Activated CD4-positive, CD25-positive, alpha-beta regulatory T cell treated with anti-CD3 and anti-CD28 coated beads, Interleukin-2, amount 50 U/mL, for 24 hours (primary cell): ENCODE measurements at places on chromosomes 16 and 17.

GRCh38 chr16:1379304-1380076 is 27.8 kb downstream of the GNPTG start:
- ATAC-seq, result peak; percentile 74

DNA sequence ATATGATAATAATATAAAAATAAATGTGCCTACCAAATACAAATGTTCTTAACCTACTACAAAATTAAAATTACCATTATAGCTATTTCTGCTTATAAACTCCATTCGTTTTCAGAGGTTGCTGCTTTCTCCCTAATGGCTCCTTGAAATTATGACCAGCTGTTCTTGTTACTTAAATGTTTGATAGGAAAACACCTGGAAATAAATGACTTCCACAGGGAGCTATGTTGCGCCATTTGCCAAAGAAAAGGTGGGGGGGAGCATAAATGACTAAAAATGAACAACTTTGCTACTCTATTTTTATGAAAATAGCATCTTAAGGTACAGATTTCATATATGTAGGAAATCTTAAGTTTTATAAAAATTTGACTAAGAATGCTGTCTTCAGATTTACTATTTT is 157.5 kb upstream of the MON1B start:
- ATAC-seq, result no peak

GRCh38 chr16:71426069-71426879 is 15.6 kb downstream of the TLE7 start:
- ATAC-seq, result peak; percentile 55

DNA sequence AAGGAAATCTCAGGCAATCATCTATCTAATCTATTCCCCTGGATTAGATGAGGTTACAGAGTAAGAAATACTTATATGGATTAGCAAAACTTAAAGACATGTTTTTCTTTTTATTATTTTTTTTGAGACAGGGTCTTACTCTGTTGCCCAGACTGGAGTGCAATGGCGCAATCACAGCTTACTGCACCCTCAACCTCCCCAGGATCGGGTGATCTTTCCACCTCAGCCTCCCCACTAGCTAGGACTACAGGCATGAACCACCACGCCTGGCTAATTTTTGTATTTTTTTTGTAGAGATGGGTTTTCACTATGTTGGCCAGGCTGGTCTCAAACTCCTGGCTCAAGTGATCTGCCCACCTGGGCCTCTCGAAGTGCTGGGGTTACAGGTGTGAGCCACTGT is 3.3 kb upstream of the NFE2L1 start:
- ATAC-seq, result no peak

GRCh38 chr17:45229681-45230409 is 8.2 kb downstream of the FMNL1 start:
- ATAC-seq, result no peak

DNA sequence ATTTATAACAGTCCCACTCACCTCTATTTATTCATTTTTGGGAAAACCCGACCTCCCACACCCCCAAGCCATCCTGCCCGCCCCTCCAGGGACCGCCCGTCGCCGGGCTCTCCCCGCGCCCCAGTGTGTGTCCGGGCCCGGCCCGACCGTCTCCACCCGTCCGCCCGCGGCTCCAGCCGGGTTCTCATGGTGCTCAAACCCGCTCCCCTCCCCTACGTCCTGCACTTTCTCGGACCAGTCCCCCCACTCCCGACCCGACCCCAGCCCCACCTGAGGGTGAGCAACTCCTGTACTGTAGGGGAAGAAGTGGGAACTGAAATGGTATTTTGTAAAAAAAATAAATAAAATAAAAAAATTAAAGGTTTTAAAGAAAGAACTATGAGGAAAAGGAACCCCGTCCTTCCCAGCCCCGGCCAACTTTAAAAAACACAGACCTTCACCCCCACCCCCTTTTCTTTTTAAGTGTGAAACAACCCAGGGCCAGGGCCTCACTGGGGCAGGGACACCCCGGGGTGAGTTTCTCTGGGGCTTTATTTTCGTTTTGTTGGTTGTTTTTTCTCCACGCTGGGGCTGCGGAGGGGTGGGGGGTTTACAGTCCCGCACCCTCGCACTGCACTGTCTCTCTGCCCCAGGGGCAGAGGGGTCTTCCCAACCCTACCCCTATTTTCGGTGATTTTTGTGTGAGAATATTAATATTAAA is 638 bp upstream of the TMEM88 start:
- ATAC-seq, result no peak

GRCh38 chr16:66223176-66223780 is 143.2 kb upstream of the CDH5 start:
- no peak for ATAC-seq

DNA sequence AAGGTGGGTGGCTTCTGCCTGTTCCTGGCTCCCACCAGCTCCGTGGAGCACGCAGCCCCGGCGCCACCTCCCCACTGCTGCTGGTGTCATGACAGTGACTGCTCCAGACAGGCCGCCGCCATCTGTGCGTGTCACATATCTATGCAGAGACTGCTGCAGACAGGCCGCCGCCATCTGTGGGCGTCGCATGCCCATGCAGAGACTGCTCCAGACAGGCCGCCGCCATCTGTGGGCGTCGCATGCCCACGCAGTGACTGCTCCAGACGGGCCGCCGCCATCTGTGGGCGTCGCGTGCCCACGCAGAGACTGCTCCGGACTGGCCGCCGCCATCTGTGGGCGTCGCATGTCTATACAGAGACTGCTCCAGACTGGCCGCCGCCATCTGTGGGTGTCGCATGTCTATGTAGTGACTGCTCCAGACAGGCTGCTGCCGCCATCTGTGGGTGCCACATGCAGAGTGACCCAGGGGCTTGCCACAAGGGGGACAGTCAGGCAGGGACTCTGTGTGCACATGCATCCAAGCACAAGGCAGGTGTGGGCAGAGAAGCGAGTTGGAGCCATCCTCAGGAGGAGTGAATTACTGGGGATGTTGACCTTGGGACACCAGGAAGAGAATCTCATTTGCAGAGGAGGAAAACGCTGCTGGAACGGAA is 3.3 kb upstream of the FN3KRP start:
- no peak for ATAC-seq

DNA sequence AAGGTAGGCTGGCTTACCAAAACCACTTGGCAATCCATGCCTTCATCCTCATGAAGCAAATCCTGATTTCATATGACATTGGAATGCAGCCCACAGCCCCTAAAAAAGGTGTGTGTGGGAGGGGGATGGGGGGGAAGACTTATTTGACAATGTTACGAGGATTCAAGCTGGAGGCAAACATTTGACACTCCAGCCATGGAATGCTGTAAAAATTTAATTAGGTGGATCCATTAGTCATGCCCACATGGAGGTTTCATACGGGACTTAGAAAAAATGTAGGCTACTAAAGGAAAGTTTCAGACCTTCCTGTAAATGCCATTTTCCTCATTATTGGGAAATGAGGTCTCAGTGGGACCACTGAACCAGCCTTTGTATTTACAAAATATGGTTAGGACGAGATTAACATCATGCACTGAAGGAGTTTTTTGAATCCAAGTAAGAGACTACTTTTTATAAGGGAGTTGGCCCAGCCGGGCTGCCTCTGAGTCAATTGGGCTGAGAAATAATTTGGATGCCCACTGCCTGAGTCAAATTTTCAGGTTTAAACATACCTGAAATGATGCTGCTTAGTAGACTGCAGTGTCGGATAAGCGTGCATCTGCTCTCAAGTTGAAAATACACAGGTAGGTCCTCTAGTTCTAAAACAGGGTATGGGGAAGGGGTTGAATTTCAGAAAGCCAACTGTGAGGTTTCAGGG is 44.6 kb upstream of the MAF start:
- no peak for ATAC-seq

DNA sequence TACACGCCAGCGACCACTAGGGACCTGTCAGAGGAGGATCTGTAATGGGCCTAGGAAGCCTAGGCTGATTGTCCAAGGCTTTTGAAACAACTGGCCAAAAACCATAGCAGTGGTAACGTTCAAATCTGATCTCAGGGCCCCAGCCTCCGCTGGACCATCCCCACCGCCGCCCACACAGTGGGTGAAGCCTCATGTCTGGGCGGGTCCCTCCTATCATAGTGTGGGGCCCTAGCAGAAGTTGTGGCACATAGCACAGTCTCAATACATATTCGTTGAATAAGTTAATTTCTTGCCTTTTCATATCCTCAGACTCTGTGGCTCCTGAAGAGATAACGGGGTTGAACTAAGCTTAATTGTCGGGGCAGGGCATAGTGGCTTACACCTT is 818 bp downstream of the DPH1 start:
- peak; percentile 17 for ATAC-seq

DNA sequence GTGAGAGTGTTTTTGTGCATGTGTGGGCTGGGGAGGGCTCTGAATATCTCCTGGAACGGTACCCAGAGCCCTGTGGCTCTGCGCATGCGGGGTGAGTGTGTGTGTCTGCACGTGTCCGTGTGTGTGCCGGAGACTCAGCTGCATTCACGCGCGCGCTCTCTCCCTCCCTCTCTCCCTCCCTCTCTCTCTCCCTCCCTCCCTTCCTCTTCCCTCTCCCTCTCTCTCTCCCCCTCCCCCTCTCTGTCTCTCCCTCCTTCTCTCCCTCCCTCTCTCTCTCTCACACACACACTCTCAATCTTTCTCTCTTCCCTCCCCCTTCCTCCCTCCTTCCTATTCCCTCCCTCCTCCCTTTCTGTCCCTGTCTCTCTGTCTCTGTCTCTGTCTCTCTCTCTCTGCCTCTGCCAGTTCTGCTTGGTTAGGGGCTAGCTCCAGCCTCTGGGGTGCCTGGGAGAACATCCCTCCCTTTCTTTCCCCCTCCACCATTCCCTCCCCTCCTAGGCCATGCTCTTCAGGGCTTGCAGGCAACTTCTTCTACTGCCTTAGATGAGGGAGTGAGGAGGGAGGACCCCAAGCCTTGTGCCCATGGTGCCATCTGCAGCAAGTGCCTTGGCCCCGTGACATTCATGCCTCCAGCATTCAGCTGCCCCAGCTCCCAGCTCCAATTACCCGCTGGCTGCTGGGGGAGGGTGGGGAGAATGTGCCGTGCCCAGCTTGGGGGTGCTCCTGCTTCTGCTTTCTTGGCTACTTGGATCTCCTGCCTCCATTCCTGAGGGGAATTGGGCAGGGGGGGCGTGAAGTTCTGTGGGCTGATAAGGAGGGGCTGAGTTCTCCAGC is 6.4 kb downstream of the THRA start:
- peak; percentile 73 for ATAC-seq

DNA sequence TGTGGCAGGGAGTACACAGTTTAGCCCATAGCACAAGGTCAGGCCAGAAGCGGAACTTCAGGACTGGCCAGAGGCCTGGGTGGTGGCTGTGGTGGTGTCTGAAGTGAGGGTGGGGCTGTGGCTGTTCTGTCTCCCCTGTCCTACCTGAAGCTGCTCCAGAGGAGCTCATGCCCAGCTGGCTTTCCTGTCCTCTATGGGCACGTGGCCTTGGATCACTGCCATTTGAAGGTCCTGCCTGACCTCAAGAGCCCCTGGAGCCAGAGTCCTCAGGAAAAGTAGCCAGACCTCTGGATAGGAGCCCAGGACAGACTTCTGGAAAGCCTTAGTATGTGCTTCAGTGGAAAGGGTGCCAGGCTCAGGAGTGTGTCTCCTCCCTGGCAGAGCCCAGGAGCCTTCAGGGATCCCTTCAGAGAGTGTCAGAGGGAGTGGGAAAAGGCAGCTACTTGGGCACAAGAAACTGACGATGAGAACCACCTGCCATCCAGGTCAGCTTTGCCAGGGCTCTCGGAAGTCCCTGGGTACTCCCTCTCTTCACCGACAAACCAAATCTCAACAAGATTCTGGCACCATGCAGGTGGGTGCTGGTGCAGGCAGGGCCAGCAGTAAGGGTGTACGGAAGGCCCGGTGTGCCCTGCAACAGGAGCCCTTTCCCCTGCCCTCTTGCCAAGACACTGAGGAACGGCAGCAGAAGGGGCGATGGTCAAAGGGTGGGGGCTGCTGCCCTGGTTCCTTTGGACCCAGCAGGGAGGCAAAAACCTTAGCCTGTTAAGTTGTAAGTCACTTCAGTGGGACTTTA is 153.7 kb downstream of the NTN1 start:
- ATAC-seq, result no peak

DNA sequence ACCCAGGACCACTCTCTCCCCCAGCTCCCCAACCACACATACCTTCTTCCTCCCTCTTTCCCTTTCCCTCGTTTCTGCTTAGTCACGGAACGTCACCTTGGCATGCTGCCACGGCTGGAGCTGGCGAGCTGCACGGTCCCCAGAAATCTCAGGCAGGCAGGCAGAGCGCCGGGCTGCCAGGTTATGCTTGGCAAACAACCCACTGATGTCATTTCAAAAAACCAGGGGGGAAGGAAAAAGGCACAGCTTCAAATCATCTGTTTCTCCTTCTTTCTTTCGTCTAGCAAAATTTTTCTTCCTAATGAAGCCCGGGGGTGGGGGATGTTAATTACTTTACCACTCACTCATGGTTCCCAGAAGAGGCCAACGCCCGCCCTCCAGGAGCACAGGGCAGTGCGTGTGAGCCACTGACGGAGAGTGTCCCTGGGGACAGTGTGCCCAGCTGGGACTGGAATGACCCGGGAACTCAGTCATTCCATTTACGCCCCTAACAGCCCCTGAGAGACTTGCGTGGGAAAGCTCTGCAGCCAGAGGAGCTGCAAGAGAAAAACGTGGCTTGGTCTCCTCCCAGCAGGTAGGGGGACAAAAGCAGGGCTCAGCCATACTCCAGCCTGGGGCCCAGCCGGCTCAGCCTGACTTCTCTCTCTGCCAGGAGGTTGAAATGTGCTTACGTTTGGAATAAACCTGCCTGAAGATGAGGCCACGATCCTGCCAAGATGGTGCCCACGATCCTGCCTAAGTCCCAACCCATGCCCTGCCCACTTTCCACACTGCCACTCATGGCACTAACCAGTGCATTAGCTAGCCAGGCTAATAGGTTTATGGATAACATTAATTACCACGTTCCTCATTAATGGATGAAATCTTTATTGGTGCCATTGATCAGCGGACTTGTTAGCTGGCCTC is 198.9 kb downstream of the ZFHX3 start:
- no peak for ATAC-seq

- no peak for ATAC-seq
Observed at GRCh38 chr16:1466968-1467521, 7.8 kb downstream of the CLCN7 start.

DNA sequence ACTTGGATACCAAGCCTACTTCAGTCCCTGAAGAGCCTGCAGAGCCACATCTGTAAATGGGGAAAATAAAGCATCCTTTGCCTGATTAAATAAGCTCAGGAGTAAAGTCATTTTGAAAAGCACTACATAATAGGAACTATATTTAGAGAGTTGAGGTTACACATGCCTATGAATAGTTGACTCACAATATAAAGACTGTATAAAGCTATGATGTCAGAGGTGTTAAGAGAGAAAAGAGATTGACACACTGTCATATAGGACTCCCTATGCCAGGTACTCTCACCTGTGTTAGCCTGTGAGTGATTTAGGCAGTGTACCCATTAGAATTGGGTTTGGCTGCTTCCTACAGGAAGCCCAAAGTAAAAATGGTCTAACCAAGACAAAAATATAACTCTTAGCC is 87.7 kb upstream of the CRHR1 start:
- ATAC-seq, result peak; percentile 41

GRCh38 chr16:1877804-1878203 is 5.8 kb upstream of the MEIOB start:
- ATAC-seq, result no peak

GRCh38 chr16:89314357-89314756 is 96.9 kb downstream of the ZNF778 start:
- ATAC-seq, result peak; percentile 18
